ENCODE measurements at places on chromosomes 5 and 9.
A peak's percentile ranks its signal among the peaks of the same experiment; 100 is the strongest.

DNA sequence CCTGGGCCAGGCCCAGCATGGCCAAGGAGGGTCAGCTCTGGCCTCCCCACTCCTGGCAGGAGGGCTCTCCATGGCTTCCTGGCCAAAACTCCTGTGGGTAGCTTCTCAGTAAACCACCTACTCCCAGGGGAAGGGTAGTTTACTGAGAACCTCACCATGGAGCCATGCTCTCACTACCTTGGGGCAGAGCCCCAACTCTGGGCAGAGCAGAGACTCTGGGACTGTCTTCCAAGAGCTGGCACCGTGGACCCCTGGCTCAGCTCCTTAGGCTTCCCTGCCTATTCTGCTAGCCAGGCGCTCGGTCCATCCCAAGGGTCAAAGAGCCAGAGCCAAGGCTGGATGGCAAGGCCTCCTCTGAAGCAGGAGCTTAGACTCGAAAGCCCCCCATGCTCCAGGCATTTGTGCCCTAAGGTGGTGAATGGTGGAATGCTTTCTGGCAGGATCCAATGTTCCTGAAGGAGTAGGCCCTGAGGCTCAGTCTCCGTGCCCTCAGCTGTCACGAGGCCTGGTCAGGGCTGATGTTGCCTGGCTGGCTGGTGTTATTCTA is 19.6 kb downstream of the TCF7 start:
- DNase-seq = peak; percentile 1

GRCh38 chr5:143676802-143677201 is 135.2 kb upstream of the HMHB1 start:
- no peak for DNase-seq

DNA sequence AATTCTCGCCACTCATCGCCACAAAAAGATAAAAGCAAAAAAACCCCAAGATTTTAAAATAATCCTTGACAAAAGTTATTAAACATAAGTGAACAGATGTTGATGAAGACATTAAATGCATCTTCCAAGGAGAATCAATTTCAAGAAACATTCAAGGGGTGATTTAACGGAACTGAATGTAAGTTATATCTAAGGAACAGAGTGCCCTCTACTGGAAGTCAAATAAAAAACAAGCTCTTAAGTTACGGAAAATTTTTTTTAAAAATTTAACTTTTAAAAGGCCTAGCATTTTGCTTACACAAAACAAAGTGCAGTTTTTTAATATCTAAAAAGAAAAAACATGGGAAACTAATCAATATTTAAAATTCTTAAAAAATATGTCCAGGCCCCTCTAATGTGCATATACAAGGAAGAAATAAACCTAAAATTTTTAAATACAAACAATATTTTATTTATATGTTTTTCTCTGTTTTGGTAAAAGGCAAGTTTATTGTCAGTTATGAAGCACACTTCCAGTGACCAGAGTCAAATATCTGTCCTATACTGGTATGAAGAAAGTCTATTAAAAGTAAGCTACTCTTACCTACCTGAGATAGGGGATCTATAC is 28.0 kb downstream of the TEX10 start:
- DNase-seq = no peak

DNA sequence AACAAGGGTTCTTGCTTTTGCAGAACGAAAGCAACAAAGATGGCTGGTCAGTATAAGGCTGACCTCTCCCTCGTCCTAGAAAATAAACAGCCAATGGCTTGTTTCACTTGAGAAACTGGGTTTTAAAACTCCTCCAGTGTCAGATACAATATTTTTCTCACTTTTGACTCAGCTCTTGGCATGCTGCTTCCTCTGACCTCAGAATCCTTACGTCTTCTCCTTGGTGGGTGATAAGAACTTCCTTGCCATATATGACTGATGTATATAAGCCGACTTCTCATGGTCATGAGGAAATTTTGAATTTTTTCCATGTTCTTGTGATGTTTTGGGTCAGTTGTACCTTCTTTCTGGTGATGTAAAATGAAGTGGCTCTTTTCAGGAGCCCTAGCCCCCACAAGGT is 3.8 kb downstream of the ZNF618 start:
- DNase-seq = no peak

DNA sequence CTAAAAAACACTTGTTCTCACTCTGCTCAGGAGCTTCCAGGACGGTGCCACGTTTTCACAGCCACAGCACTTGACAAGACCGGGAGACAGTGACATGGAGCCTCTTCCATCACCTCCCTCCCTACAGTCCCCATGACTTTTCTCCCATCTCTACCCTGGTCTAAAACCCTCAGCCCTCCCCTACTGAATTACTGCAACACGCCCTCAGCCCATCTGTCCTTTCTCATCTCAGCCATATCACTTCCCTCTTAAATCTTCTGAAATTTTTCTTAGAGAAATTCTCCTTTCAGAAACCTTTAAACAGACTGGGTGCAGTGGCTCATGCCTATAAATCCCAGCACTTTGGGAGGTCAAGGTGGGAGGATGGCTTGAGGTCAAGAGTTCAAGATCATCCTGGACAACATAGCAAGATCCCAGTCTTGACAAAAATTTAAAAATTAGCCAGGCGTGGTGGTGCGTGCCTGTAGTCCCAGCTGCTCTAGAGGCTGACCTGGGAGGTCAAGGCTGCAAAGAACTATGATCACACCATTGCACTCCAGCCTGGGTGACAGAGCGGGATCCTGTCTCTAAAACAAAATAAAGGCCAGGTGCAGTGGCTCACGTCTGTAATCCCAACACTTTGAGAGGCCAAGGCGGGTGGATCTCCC is 125.8 kb downstream of the MYO10 start:
- DNase-seq = no peak

GRCh38 chr9:28212979-28213378 is 639.7 kb upstream of the C9orf72 start:
- DNase-seq = no peak

- DNase-seq = no peak
Measured at GRCh38 chr5:74459984-74460383, 180.5 kb downstream of the ENC1 start.

DNA sequence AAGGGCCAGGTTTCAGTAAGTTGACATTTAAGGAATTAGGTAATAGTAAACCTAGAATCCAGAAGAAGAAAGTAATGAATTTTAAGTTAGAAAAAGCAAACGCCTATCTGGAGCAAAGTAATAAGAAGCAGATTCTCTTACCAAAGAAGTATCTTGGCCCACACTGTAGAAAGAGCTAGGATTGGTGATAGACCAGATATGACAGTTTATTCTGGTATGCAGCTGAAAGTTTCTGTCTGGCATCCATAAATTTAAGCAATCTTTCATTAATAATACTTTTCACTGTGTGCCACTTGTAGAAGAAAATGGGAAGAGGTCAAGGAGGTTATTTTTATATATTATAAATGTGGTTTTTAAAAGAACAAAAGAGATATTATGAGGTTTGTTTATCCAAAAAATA is 3.0 kb downstream of the RECK start:
- DNase-seq = no peak

DNA sequence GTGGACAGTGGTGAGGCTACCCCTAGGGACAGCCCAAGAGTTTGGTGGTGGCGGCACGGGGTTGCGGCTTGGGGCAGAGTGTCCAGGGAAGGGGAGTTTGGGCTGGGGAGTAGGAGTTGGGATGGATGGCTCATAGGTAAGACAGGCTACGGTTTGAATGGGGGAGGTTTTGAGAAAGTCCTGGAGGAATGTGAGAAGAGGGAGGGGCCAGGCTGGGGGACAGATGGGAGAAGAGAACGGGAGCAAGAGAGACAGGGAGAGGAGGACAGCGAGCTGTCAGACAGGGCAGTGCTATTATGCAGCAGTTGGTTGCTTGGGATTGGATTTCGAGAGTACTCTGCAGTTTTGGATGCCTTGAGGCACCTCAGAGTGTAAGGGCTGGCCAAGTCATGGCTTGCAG is 24.5 kb downstream of the PSD2 start:
- DNase-seq = no peak

GRCh38 chr5:15943487-15943886 is 236.1 kb downstream of the MARCHF11 start:
- DNase-seq = no peak

DNA sequence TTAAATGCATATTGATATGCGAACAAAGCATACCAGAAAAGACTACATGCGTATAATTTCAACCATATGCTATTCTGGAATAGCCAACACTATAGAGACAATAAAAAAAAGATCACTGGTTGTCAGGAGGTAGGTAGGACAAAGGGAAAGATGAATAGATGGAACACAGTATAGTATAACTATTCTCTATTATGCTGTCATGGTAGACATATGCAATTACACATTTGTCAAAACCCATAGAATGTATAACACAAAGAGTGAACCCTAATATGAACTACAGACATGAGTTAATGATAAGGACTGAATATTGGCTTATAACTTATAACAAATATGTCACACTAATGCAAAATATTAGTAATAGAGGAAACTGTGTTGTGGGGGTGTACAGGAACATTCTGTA is 460.8 kb downstream of the TAF11L14 start:
- DNase-seq = no peak

DNA sequence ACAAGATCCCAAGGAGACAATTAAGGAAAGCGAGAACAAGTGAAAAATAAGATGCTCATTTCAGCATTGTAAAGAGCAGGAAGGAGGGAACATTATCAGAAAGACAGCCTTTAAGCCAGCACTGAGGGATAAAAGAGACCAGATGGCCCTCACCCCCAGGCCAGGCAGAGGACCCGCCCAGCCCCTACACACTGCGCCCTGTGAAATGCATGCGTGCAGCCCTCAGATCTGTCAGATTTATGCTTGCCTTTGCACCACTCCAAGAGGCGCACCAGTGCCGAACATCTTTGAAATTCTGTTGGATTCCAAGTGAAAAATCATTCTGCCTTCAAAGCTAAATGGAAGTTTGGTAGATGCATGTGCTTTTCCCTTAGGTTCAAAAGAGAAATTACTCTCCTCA is 378.0 kb downstream of the MLLT3 start:
- no peak for DNase-seq
